Esophagus muscularis mucosa (tissue), 4 donors: ENCODE measurements at places on chromosomes 16 and 17. TPM values are rescaled to one million over a fixed set of nuclear protein-coding genes. Genes with fewer than 3 reads are reported as not detected.

ST6GALNAC1 gene
- total RNA-seq, result 0.83 TPM

GRCh38 chr17:42233994-42234393, 39.7 kb upstream of the GHDC start:
- H3K36me3 ChIP-seq, result peaks cover 2% of the 10 kb centered on the region
- H3K27ac ChIP-seq, result no peak overlapping the region
- peaks cover 17% of the 10 kb centered on the region for H3K4me1 ChIP-seq
- no peak overlapping the region for H3K4me3 ChIP-seq
- H3K27me3 ChIP-seq, result no peaks in the 10 kb centered on the region
- DNase-seq, result no peak

GRCh38 chr17:38789185-38789584, 10.2 kb downstream of the PIP4K2B start:
- no peak overlapping the region for H3K27ac ChIP-seq
- H3K27me3 ChIP-seq, result no peaks in the 10 kb centered on the region
- no peak for DNase-seq
- peaks cover 44% of the 10 kb centered on the region for H3K36me3 ChIP-seq
- no peak overlapping the region for H3K4me3 ChIP-seq
- peaks cover 24% of the 10 kb centered on the region for H3K4me1 ChIP-seq

DNA sequence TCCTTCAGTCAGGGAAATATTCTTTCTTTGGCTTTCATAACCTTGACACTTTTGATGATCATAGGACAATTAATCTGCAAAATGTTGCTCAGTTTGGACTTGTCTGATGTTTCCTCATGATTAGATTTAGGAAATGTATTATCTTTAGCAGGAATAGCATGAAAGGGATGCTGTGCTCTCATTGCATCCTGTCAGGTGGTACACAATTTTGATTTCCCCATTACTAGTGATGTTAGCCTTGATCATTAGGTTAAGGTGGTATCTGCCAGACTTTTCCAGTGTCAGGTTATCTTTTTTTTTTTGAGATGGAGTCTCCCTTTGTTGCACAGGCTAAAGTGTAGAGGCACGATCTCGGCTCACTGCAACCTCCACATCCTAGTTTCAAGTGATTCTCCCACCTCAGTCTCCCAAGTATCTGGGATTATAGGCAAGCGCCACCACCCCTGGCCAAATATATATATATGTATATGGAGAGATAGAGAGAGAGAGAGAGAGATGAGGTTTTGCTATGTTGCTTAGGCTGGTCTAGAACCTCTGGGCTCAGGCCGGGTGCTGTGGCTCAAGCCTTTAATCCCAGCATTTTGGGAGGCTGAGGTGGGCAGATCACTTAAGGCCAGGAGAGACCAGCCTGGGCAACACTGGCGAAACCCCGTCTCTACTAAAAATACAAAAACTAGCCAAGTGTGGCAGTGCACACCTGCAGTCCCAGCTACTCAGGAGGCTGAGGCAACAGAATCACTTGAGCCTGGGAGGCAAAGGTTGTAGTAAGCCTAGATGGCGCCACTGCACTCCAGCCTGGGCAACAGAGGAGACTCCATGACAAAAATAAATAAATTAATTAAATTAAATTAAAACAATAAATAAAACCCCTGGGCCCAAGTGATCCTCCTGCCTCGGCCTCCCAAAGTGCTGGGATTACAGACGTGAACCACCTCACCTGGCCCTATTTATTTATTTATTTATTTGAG, 15.8 kb upstream of the CAVIN1 start:
- H3K27ac ChIP-seq, result no peak overlapping the region
- H3K36me3 ChIP-seq, result no peaks in the 10 kb centered on the region
- no peak overlapping the region for H3K4me3 ChIP-seq
- DNase-seq, result no peak
- no peaks in the 10 kb centered on the region for H3K27me3 ChIP-seq
- peaks cover 8% of the 10 kb centered on the region for H3K4me1 ChIP-seq

GRCh38 chr17:44105941-44106340, 17.5 kb downstream of the HDAC5 start:
- no peak for DNase-seq
- H3K27ac ChIP-seq, result peak overlapping the region; percentile 38
- H3K4me3 ChIP-seq, result no peak overlapping the region
- peaks cover 23% of the 10 kb centered on the region for H3K36me3 ChIP-seq
- H3K27me3 ChIP-seq, result no peaks in the 10 kb centered on the region

- peaks cover 9% of the 10 kb centered on the region for H3K4me1 ChIP-seq
- no peak for DNase-seq
- H3K27ac ChIP-seq, result no peak overlapping the region
- no peak overlapping the region for H3K4me3 ChIP-seq
- H3K36me3 ChIP-seq, result no peaks in the 10 kb centered on the region
- peaks cover 18% of the 10 kb centered on the region for H3K27me3 ChIP-seq
Observed at GRCh38 chr16:81436386-81436785, 8.2 kb upstream of the CMIP start.

DNA sequence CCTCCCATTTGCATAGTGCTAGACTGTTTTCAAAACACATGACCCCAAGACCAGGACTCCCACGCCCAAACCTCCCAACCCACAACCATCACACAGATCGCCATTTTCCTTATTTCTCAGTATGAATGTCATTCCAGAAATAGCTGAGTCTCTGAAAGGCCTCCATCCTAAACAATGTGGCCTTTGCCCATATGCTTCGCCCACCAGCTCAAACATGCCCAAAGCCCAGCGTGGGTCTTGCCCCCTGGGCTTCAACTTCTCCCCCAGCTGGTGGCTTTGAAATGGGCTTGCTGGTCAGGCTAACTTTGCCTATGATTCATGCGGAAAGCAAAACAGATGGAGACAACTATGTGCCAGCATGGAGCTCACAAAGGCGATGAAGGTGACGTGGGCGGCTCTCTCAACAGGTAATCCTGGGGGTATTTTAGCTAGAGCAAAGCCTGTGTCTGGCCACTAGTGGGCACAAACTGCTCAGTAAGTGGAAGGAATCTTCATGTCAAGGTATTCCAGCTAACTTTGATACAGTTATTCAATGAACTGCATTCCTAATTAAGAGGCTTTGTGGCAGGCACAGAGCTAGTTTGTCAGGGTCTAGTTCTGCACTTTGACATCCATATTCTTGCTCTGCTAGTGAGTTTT, 17.1 kb downstream of the PMP22 start:
- no peak overlapping the region for H3K27ac ChIP-seq
- H3K4me1 ChIP-seq, result peaks cover 81% of the 10 kb centered on the region
- H3K4me3 ChIP-seq, result no peak overlapping the region
- no peaks in the 10 kb centered on the region for H3K27me3 ChIP-seq
- H3K36me3 ChIP-seq, result peaks cover 37% of the 10 kb centered on the region
- DNase-seq, result peak; percentile 66

FBXO39 gene
- total RNA-seq, result 0.33 TPM

- H3K27ac ChIP-seq, result no peak overlapping the region
- H3K27me3 ChIP-seq, result peaks cover 17% of the 10 kb centered on the region
- DNase-seq, result no peak
- no peaks in the 10 kb centered on the region for H3K4me1 ChIP-seq
- H3K36me3 ChIP-seq, result no peaks in the 10 kb centered on the region
- H3K4me3 ChIP-seq, result no peak overlapping the region
Observed at GRCh38 chr17:47990962-47991731, 20.2 kb downstream of the CDK5RAP3 start.

- H3K4me1 ChIP-seq, result peaks cover 29% of the 10 kb centered on the region
- H3K4me3 ChIP-seq, result no peak overlapping the region
- peak overlapping the region; percentile 53 for H3K27ac ChIP-seq
Observed at GRCh38 chr17:45345554-45346215, 28.9 kb upstream of the MAP3K14 start.

DNA sequence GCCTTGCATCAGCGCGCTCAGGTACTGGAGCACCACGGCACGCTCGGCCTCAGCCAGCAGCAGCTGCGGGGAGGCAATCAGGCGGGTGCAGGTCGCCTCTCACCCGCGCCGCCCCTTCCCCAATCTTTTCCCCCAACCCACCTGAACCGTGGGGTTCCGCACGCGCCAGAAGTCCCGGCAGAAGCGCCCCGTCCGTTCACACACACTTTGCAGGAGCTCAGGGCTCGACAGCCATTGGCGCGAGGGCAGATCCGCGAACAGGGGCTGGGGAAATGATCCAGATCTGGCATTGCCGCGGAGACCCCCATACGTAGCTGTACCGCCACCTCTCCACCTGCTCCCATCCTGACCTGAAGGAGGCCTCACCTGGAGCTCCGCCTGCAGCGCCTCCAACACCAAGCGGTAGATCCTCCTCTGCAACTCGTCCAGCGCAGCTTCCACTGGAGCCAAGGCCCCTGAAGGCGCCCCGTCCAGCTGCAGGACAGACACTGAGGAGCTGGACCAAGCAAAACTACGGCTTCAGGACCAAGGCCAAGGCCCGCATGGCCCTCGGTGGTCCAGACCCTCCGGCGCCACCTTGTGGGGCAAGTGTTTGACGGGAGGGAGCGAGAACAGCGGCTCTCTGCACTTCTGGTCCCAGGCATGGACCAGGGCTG, 1.4 kb upstream of the MATCAP1 start:
- H3K27ac ChIP-seq, result peak overlapping the region; percentile 95
- no peaks in the 10 kb centered on the region for H3K27me3 ChIP-seq
- no peaks in the 10 kb centered on the region for H3K36me3 ChIP-seq

- DNase-seq, result no peak
- no peaks in the 10 kb centered on the region for H3K36me3 ChIP-seq
- no peak overlapping the region for H3K4me3 ChIP-seq
Observed at GRCh38 chr17:5508810-5509209, 22.4 kb downstream of the MIS12 start.
